ENCODE measurements at places on chromosomes 7 and 10.

DNA sequence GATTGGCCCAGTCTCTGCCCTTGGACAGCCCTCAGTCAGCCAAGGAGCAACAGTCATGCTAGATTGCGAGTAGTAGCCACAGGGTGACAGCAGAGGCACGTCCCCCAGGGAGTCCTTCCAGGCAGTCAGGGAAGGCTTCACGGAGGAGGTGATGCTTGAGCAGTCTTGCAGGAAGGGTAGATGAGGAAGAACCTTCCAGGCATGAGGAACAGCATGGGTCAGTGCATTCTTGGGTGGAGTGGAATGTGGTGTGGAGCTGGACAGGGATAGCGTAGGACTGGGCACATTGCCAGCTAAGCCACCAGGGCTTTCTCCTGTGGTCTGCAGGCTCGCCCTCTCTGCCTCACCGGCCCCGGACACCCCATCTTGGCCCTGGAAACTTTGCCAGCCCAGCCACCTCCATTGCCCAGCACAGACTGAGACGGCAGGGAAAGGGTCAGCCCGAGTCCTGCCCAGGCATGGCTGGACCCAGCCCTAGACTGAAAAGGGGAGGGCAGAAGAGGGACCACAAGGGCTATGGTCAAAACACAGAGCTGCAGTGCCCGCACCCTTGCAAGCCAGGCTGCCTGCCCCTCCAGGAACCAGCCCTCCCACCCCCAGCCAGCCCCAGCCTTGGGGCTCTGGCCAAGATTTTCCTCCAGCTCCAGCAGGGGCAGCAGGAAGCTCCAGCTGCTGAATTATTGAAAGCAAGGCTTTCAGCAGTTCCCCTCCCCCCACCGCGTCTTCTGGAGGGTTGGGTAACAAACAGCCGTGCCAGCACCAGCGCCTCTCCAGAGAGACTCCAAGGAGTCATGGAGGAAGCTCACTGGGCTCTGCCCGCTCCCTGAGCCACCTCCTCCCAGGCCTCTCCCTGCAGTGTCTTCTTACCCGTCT lies 18.7 kb downstream of the SRRM3 start:
- no peak for DNase-seq

DNA sequence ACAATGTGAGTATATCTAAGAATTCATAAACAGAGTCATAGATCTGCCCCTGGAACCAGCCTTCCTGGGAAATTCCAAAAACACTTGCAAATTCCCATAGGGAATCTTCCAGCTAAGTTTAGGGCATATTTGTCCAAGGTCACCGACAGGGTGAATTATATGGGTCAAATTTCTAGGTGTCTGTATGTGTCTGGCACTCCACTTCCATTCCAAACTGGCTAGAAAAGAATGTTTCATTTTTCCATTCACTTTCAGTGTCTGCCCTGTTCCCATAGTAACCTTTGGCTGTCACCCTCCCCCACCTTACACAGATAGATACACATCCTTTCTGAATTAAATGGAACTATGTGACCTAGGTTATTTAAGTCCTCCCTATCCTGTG lies 230.9 kb downstream of the CREB5 start:
- no peak for DNase-seq

GRCh38 chr10:128457136-128457535 lies 330.9 kb upstream of the MKI67 start:
- DNase-seq, result no peak

DNA sequence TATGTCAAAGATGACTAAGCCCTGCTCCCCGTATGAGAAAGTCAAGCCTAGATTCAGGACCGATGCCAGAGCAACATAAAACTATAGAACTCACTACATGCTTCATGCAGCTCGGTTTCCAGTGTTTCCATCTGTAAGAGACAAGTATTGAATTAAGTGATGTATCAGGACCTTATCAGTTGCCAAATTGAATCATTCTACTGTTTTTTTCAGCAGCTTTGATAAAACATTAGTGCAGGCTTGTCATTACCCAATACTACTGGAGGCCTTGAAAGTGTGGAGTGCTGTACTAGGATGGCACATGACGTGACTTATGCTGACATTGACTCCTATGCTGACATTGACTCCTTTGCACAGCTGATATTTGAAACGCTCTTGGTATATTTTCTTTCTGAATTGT lies 10.8 kb upstream of the NRP1 start:
- no peak for DNase-seq

DNA sequence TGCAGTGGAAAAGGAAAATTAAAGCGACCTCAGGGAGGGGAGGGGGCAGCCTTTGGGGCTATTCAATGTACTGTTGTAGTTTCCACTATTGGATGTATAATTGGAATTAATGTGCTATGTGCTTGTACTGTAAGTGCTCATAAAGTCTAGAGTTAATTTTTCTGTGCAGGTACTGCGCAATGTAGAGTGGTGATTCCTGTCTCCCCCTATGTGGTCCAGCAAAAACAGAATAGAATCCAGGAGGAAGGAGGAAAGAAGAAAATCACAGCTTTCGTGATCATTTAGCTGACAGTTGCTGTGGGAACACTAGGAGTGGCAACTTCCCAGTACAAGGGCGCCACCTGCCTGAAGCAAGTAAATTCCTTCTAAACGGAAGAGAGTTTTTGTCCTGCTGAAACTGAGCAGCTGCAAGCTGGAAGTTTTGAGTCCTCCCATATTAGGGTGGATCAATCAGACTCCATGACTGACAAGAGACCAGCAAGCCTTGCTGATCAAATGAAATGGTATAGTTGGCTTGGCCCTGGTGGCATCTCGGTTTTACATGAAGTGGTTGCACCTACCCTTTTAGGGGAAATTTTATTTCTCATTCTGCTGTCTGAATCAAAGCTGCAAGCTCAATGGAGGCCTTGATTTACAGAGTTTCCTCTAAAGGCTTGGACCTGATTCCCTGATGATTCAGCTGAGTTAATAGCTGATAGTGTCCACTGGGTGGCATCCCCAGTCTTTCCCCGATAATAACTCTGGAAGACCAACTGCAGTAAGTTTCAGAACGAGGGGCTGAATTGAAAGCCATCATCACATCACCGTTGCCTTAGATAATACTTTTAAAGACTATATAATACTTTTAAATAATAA lies 299.8 kb downstream of the HGF start:
- DNase-seq, result peak; percentile 66

DNA sequence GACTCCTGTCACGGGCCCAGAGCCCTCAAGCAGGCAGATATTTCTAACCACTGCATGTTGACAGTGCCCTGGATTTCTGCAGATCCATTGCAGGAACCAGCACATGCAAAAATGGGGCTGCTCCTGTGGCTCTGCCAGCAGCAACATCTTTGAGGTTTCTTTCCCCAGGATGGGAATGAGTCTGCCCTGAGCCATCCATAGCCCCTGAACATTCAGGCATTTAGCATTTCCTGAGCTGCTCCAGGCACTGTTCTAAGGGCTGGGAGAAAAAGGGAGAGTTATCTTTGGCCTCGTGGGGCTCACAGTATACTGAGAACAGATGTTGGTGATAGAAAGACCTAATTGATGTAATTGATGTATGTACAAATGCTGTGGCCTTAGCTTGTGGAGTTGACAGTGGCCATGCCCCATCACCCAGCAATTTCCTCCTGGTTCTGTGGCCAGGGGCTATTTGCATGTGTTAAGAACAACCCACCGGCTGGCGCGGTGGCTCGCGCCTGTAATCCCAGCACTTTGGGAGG lies 66.0 kb upstream of the LRRC4 start:
- DNase-seq, result no peak

GRCh38 chr10:2342206-2342605 lies 604.9 kb upstream of the ADARB2 start:
- DNase-seq, result no peak

- peak; percentile 24 for DNase-seq
Observed at GRCh38 chr10:79246209-79246581, 101.1 kb upstream of the PPIF start.

- DNase-seq, result no peak
Observed at GRCh38 chr10:13608246-13608853, 21.6 kb downstream of the PRPF18 start.

- DNase-seq, result no peak
Observed at GRCh38 chr7:48011951-48012350, 17.0 kb downstream of the SUN3 start.

DNA sequence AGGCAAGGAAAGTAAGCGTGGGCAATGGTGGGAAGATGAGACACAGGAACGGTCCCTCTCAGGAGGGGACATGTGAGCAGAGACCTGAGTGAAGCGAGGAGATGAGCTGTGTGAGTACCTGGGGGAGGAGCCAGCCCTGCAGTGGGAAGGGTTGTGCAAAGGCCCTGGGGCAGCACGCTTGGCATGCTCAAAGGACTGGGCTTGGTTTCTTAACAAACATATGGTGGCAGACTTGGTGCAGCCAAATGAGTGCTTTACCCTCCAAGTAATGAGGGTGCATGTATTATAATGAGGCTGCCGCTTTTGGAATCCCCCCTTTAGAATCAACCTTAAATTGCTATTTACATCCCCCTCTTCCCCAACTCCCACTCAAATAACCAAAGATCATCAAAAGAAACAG lies 152.7 kb upstream of the FRMD4A start:
- DNase-seq, result no peak

GRCh38 chr7:85287106-85287825 lies 100.4 kb upstream of the SEMA3D start:
- no peak for DNase-seq

Data from inflammatory macrophage (primary cell).